ENCODE measurements at places on chromosomes 1 and 21.
A peak's percentile ranks its signal among the peaks of the same experiment; 100 is the strongest.

GRCh38 chr1:240813720-240814119, 201.8 kb upstream of the GREM2 start:
- DNase-seq: no peak

DNA sequence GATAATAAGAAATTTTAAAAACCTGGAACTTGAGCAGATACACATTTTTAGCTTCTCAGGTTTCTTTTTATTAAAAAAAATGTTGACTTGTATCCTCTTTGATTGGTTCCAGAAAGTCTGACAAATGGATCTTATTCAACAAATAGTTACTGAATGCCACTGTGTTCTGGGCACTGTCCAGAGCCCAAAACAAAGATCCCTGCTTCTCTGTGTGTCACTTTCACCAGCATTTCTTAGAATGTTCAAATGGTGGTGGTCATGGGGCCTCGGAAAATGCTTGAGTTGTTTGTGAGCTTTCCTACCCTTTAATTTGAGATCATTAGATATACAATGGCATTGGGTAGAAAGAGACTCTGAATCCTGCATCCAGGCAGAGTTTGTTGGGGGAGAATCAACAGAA, 19.9 kb downstream of the ACTN2 start:
- DNase-seq: no peak

DNA sequence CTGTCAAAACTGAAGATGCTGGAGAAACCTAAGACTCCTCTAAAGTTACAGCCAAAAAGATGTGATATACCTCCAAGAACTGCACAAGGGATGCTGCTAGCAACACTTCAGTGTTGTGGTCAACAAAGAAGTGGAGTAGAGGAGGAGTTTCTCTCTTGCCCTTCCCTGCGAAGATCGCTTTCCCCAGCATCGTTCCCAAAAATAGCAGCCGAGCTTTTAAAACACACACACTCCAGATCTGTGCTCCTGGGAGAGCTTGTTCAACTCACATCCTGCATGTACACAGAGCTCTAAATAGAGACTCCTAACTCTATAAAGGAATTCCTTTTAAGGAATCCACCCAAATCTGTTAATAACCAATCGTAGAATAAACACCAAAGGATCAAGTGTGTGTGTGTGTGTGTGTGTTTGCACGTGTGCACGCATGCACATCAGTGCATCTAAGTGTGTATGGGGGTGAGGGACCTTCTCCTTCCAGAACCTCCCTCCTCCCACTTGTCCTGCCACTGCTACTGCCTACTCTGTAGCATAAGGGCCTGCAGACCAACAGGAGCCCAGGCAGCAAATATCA, 58.5 kb downstream of the PSMG1 start:
- no peak for DNase-seq

- no peak for DNase-seq
These were observed 101.4 kb downstream of the LHX9 start for GRCh38 chr1:198018529-198018928.

- no peak for DNase-seq
These were observed 42.7 kb downstream of the SLC45A1 start for GRCh38 chr1:8360493-8361197.

DNA sequence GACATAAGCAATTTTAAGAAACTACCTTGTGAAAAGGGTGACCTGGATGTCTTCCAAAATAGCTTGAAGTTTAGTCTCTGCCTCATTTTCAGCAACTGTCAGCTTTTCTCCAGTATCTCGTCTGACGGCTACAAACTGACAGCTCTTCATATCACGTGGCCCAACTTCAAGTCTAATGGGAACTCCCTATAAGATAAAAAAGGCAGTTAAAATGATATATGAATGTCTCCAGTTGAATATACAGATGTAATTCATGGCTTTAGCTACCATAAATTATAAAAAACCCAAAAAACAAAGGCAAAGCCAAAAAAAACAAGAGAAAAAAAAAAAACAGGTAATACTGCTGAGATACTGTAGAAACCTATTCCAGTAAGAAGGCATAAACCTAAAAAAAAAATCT, 44.9 kb upstream of the SLC30A10 start:
- no peak for DNase-seq

DNA sequence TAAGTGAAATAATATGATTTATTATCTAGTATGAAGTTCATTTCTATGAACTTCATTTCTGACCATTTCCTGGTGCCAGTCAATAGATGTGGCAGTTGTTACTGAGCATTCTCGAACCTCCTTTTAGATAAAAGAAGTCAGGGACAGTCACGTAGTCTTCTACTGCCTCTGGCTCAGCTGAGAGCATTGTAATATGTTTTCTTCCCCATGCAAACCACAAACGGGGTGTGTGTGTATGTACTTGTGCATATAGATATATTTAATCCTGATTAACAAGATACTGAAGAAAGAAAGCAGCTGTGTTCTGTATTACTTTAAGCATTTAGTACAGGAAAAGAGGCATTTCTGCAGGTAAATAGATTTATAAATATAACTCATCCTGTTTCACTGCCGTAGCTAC, 21.6 kb downstream of the ZNF684 start:
- no peak for DNase-seq

DNA sequence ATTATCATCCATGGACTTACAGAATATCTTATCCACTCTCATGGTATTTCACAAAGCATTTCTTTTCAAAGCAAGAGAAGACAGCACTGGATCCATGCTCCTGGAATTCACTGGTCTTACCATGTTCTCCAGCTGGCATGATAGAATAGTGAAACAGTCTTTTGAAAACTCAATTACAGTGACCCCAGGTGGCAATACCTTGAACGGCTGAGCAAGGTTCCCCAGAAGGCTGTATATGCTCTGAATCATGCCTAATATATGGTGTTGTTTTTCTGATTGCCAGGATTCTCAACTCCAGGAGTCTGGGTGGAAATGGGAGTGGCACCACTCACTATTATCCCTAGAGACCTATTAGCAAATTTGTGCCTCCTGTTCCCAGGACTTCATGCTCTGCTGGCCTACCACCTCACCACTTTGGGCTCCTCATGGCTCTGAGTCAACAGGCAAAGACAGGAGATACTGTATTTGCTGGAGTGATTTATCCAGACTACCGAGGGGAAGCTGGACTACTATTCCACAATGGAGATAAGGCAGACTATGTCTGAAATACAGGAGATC, 87.6 kb downstream of the CATSPERE start:
- DNase-seq: no peak

- no peak for DNase-seq
These were observed 71.5 kb upstream of the RGS4 start for GRCh38 chr1:162997499-162998285.

- no peak for DNase-seq
These were observed 45.9 kb downstream of the WDR4 start for GRCh38 chr21:42833439-42833815.

- no peak for DNase-seq
These were observed 14.7 kb downstream of the PDXK start for GRCh38 chr21:43733529-43734071.

- no peak for DNase-seq
These were observed 1.8 kb downstream of the CALML6 start for GRCh38 chr1:1916851-1917251.

DNA sequence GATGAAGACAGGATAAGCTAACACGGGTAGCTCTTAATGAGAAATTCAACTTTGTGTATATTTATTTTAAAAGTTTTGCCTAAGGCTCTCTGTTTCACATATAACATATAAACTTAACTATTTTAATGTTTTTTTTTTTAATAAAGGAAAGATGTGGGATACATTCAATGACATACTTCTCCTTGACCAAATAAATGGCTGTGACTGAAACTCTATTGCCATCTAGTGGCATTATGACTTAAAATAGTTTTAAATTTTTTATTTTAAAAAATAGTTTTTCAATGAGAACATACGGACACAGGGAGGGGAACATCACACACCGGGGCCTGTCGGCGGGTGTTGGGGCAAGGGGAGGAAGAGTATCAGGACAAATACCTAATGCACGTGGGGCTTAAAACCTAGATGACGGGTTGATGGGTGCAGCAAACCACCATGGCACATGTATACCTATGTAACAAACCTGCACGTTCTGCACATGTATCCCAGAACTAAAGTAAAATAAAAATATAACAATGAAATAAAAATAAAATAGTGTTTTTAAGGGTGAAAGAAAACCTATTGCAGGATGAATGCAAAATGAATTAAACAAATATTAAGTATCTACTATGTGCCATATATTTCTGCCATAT, 83.4 kb downstream of the LYST start:
- peak; percentile 15 for DNase-seq

DNA sequence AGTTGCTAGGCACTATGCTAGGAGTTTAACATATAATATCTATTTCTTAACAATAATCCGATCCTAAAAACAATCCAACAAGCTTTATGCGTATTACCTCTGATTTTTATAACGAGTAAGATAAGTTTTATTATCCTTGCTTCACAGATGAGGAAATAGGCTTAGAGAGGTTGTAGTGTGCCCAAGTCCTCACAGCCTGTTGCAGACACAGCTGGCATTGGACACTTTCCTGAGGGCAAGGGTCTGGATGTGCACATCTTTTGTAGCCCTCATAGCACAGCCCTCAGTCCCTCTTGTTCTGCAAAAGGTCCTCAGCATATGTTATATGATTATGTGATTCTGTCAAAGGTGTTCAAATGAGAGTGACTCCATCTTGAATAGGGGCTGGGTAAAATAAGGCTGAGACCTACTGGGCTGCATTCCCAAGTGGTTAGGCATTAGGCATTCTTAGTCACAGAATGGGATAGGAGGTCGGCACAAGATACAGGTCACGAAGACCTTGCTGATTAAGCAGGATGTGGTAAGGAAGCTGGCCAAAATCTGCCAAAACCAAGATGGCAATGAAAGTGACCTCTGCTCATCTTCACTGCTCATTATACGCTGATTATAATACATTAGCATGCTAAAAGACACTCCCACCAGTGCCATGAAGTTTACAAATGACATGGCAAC, 75.7 kb upstream of the F3 start:
- no peak for DNase-seq

DNA sequence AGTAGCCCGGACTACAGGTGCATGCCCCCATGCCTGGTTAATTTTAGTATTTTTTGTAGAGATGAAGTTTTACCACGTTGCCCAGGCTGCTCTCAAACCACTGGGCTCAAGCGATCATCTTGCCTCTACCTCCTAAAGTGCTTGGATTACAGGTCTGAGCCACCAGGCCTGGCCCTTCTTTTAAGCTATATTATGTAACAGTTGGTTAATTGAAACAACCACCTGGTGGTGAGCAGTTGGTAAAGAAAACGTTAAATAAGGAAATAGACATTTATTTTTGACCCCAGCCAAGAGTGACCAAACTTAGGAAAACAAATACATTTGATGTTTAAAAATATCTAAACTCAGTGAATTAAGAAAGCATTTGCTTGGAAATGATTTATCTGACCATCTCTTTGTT, 12.1 kb upstream of the PDC start:
- DNase-seq: no peak

DNA sequence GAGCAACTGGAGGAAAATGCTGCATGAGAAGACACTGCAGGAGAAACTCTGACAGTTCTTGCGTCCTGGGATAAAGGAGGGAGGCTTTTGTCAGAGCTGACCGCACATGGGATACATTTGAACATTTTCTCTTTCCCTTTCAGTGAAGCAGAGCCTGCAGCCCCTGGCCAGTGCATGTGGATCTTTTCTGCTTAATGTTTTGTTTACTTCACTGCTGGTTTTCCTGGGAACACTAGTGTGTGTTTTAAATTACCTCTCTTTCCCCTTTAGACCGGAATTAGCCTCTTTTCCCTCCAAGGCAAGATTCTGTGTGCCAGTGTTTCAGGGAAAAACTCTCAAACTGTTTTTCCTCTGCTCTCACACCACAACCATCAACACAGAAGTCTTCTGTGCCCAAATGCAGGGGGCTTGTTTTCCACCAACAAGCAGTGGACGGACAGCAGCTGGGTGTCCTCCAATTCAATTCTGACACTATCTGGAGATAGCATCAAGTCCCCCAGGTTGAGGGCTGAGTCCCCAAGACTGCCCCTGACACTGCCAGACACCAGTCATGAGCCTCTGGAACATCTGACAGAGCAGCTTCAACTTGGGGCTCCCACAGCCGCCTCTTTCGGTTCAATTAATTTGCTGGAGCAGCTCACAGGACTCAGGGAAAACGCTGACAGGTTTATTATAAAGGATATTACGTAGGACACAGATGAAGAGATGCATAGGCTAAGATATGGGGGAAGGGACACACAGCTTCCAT, 136.2 kb downstream of the RHOU start:
- no peak for DNase-seq

DNA sequence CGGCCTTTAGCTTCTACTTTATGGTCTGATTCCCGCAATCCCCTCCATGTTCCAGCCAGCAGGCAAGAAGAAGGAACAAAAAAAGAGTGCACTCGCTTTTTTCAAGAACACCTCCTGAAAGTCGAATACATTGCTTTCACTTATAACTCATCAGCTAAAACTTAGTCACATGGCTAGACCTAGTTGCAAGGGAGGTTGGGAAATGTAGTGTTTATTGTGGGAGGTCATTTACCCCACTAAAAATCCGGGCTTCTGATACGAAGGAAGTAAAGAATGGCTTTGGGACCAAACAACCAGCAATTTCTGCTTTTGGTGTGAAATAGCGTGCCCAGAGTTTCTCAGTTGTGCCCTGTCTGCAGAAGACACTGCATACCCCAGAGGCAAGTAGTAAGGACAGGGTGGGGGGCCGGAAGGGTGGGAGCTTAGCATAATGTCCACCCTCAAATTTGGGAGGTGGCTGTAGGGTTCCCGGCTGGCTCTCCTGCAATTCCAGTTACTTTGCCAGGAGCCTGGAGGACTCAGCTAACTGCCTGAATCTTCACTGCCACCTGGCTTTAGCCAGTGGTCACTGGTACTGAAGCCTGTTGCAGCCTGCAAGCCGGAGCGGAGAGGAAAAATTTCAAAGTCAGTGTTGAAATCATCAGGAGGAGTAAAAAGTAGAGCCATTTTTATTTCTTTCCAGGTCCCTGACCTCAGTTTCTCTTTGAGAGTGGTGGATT, 57.7 kb upstream of the F3 start:
- DNase-seq: no peak

DNA sequence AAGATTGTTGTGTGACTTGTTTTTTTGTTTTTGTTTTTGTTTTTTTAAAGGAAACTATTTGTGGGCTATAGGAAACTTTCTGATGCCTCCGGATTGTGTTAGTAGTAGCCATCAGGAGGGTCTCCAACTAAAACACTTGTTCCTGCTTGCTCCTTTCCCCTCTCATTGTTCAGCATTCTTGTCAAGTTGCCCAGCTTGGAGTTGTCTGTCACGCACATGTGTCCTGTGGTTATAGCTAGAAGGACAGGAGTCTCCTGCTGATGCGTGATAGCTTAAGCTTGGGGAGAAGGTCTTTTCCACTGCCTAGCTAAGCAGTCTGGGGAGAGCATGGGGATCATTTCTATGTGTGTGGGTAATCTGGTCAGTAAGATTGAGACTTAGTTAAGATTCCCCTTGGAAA, 3.2 kb upstream of the LYPLA2 start:
- no peak for DNase-seq

- DNase-seq: no peak
These were observed 14.4 kb downstream of the GBP1 start for GRCh38 chr1:89050649-89051033.

- no peak for DNase-seq
These were observed 266.1 kb downstream of the DNM3 start for GRCh38 chr1:172107316-172107975.

DNA sequence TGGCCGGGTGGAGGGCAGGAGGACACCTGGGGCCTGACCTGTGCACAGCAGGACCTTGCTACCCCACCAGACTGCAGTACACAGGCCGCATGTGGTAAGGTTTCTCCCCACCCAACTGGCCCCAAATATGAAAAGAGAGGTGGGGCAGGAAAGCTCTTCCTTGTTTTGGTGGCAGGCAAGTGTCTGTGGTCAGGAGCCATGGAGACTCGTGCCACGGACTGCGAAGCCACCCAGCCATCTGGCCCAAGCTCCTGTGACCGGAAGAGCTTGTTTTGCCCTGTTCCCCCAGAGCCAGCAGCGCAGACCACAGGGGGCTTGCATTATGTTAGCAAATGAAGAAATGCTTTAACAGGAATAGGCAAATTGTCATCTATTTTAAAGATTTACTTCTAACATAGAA, 54.9 kb downstream of the OLIG1 start:
- DNase-seq: no peak

All from AG04450 (cell line).